Activated CD4-positive, alpha-beta T cell treated with anti-CD3 and anti-CD28 coated beads for 36 hours (primary cell): ENCODE measurements at places on chromosomes 7 and 10. TPM values are rescaled to one million over a fixed set of nuclear protein-coding genes. Genes with fewer than 3 reads are reported as not detected.

- DNase-seq, result no peak
Observed at GRCh38 chr10:17125206-17125893, 4.3 kb downstream of the CUBN start.

DNA sequence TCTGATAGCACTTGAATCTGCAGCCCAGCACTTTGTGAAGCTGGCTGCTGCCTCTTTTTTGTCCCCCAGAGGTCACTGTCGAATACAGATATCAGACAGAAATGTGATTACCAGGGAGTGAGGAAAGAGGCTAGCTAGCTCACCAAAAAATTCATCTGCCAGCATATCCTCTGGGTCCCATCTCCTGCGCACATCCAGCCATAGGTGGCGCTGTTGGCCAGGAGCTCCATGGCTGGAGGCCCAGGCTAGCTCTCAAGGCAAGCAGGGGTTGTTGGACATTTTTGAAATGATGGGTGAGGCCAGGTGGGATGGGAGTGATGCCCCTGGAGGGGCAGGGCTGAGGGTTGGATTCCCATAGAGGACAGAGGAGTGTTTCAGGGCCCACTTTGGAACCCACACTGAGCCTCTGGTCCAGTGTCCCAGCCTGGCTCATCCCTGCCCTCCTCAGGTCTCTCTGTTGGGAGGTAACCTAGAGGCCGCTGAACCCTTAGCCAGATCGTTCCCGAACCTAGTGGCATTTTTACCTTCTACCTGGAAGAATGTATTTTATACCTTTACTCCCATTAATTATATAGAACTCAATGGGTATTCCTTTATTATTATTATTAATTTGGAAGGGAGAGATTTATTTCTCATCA is 14.8 kb downstream of the DPCD start:
- peak; percentile 90 for DNase-seq

- no peak for DNase-seq
Observed at GRCh38 chr10:35244549-35244948, 91.8 kb upstream of the CCNY start.

DNA sequence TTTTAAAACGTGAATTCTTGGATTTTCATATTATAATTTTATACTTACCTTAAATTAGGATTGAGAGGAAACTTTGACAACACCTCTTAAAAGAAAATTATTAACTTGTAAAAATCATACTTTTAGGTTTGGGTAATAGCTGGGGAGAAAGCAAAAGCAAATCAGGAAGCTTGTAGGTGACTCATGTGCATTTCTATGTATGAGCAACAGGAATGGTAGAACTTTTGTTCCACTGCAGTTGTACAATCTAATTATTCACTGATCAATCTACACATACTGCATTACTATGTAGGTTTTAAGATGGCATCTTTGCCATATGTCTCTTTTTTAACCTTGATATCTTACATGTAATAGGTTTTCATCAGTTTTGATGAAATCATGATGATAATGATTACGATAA is 223.2 kb downstream of the PRKG1 start:
- DNase-seq, result no peak

DNA sequence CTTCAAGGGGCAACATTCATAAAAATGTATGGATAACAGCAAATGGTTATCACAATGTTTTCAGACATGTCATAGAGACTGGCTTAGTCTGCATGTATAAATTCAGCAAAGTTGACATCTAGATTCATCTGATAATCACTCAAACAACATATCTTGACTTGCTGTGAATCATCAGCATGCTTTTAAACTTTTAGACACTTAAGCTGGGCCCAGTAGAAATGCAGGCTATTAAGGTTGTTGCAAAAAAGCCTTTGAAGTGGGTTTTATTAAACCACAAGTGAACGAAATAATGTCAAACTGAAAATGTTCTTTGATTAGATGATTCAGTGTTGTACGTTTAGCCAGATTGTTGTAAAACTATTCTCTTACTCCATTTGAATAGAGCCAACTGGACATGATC is 759.6 kb downstream of the NXPH1 start:
- DNase-seq, result no peak

GRCh38 chr7:157484411-157485081 is 147.7 kb downstream of the DNAJB6 start:
- no peak for DNase-seq

DNA sequence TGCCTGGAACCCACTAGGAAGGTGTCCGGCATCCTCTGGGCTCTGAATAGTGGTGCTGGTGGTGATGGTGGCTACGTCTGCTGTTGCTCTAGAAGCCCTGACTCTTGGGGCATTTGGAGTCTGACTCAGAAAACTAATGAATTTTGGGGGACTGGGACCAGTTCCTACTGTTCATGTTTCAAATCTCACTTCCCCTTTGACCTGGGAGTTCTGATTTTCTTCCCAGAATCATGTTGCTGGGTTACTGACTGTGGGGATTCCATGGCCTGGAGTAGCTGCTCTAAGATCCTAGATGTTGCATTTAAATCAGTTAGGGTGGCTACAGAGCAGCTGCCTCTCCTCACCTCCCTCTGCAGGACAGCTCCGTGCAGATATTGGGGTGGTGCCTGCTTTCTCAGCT is 3.2 kb downstream of the TSPAN33 start:
- no peak for DNase-seq

DNA sequence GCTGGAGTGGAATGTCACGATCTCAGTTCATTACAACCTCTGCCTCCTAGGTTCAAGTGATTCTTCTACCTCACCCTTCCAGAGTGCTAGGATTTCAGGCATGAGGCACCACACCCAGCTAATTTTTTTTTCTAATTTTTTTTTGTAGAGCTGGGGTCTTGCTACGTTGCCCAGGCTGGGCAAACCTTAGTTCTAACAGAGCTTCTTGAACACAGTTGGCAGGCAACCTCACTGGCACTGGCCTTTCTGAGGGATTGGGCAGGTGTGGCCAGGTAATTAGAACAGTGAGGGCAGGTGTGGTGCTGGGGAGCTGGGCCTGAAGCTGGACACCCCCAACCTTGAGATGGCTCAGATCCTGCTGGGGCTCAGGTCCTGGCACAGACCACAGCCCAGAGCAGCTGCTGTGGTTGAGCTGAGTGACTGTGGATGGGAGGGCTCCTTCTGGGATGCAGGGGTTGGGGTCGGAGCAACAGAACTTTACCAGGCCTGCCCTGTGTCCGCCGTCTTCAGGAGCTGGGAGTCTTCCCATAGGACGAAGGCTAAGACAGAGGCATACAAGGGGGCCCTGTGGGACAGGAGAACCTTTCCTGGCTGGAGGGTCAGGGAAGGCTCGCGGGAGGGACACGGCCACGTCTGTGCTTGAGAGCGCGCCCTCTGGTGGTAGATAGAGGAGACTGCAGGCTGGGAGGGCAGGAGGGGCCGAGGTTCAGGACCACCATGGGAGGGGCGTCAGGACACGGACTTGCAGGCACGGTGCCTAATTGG is 48.2 kb downstream of the COL26A1 start:
- DNase-seq, result peak; percentile 62

The CYP3A5 gene
- total RNA-seq, result not detected

The BBS9 gene
- total RNA-seq, result 9.9 TPM

The ASIC3 gene
- 5.5 TPM for total RNA-seq

The STEAP2 gene
- total RNA-seq, result not detected
